SK-N-SH (cell line): ENCODE measurements at places on chromosomes 1 and 21. TPM values are rescaled to one million over a fixed set of nuclear protein-coding genes. Genes with fewer than 3 reads are reported as not detected.

DNA sequence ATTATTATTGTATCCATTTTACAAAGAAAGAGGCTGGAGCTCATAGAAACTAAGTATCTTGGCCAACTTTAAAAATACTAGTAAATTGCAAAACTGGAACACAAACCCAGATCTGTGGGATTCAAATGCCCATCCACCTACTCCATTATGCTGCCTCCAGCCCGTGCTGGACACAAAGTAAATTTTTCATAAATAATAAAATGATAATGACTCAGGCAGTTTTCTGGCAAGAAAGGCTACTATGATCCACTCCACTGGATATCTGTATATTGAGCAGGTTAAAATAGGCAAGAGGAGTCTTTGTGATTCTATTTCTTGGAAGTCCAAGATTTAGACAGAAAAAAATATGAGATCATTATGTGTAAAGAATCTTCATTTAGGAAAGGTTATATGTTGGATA lies 138.3 kb upstream of the DUSP10 start:
- H3K36me3 ChIP-seq, result no peaks in the 10 kb centered on the region
- H3K4me1 ChIP-seq, result no peaks in the 10 kb centered on the region
- no peak for DNase-seq
- no peak overlapping the region for H3K27ac ChIP-seq
- no peak overlapping the region for H3K4me3 ChIP-seq
- no peaks in the 10 kb centered on the region for H3K27me3 ChIP-seq

DNA sequence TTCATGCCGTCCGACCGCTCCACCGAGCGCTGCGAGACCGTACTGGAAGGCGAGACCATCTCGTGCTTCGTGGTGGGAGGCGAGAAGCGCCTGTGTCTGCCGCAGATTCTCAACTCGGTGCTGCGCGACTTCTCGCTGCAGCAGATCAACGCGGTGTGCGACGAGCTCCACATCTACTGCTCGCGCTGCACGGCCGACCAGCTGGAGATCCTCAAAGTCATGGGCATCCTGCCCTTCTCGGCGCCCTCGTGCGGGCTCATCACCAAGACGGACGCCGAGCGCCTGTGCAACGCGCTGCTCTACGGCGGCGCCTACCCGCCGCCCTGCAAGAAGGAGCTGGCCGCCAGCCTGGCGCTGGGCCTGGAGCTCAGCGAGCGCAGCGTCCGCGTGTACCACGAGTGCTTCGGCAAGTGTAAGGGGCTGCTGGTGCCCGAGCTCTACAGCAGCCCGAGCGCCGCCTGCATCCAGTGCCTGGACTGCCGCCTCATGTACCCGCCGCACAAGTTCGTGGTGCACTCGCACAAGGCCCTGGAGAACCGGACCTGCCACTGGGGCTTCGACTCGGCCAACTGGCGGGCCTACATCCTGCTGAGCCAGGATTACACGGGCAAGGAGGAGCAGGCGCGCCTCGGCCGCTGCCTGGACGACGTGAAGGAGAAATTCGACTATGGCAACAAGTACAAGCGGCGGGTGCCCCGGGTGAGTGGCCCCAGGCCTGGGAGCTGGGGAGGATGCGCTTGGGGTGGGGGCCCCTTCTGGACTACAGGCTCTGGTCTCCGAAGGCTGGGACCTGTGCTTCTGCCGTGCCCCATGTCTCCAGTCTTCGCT lies 1.1 kb downstream of the SKI start:
- H3K4me3 ChIP-seq, result peak overlapping the region; percentile 65
- no peaks in the 10 kb centered on the region for H3K36me3 ChIP-seq
- no peaks in the 10 kb centered on the region for H3K27me3 ChIP-seq
- peak overlapping the region; percentile 56 for H3K27ac ChIP-seq

- H3K4me1 ChIP-seq, result no peaks in the 10 kb centered on the region; the same call in 1 of the 2 replicates
- H3K36me3 ChIP-seq, result no peaks in the 10 kb centered on the region
Observed at GRCh38 chr1:107877745-107878144, 87.2 kb downstream of the VAV3 start.

DNA sequence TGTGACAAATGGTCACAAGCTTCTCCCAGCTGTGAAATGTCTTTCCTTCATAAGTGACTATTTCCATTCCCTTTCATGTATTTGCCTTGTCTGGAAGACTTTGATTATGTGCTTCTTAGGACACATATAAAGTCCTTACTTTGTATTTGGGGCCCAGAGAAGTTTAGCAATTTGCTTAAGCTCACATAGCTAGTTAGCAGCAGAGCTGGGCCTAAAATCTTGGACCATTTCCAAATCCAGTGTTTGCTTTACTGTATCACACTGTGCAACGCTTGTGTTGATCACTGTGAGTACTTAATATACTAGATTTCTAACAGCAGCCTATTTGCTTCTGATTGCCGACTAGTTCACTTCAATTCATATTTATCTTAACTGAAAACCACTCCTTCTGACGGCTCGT lies 2.2 kb upstream of the KCNA3 start:
- H3K27ac ChIP-seq, result no peak overlapping the region
- H3K4me3 ChIP-seq, result no peak overlapping the region
- H3K27me3 ChIP-seq, result peaks cover 49% of the 10 kb centered on the region
- H3K4me1 ChIP-seq, result no peaks in the 10 kb centered on the region
- no peak for DNase-seq
- no peaks in the 10 kb centered on the region for H3K36me3 ChIP-seq

DNA sequence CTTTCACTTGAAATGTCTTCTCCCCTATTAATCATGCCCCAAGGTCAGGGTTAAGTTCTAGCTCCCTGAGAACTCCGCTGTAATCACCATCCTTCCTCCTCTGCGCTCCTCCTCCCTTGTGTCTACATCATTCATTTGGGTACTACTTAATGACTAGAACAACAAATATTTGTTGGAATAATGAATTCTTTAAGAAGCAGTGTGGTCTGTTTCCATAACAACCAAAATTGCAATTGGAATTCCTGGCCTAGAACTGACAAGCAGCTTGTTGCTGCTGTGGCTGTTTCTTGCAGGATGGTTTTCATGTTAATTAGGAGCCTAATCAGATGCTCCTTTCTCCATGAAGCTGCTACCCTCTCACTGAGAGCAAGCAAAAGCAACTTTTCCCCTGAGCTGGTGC lies 192.5 kb downstream of the ZZZ3 start:
- no peaks in the 10 kb centered on the region for H3K27me3 ChIP-seq
- DNase-seq, result no peak
- H3K27ac ChIP-seq, result no peak overlapping the region
- no peaks in the 10 kb centered on the region for H3K36me3 ChIP-seq
- no peak overlapping the region for H3K4me3 ChIP-seq

- no peaks in the 10 kb centered on the region for H3K4me1 ChIP-seq
- no peak overlapping the region for H3K4me3 ChIP-seq
- DNase-seq, result no peak
- no peaks in the 10 kb centered on the region for H3K36me3 ChIP-seq
- H3K27me3 ChIP-seq, result peaks cover 8% of the 10 kb centered on the region; the same call in 1 of the 2 replicates
Observed at GRCh38 chr1:226490426-226490809, 58.1 kb upstream of the STUM start.

The FBXO44 gene
- 42.8 and 52.2 TPM in 2 replicates for polyA plus RNA-seq

The SLC19A2 gene
- polyA plus RNA-seq, result 3.4 and 5.5 TPM in 2 replicates

The NFASC gene
- 4.6 and 6.0 TPM in 2 replicates for polyA plus RNA-seq

The BACH1 gene
- polyA plus RNA-seq, result 18.1 and 21.9 TPM in 2 replicates

The LIPI gene
- polyA plus RNA-seq, result not detected in 2 replicates

The PLEKHN1 gene
- polyA plus RNA-seq, result not detected in 2 replicates
